Activated T-cell treated with anti-CD3 and anti-CD28 coated beads, Interleukin-2, amount 50 U/mL, for 72 hours (primary cell): ENCODE measurements at places on chromosomes 16 and 17. TPM values are rescaled to one million over a fixed set of nuclear protein-coding genes. Genes with fewer than 3 reads are reported as not detected.

DNA sequence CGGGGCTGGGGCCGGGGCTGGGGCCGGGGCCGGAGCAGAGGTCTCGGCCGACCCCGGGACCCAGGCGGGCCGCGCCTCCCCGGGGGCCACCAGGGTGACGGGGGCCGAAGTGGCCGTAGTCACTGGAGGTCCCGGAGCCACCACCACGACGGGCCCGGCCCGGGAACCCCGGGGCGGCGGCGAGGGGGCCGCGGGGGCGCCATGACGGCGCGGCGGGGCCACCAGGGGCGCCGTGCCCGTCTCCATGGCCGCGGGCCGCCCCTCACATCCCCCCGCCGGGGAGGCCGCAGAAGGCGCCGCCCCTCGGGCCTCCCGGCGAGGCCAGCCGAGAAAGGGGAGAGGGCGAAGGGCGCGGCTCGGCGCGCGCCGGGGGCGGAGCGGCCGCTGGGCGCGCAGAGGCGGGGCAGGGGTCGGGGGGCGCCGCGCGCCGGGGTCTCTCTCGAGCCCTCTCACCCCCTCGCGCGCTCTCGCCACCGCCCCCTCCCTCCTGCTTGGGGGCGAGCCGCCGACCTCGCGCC lies 297 bp downstream of the TBC1D10B start:
- peaks cover 6% of the 10 kb centered on the region for H3K36me3 ChIP-seq
- peak overlapping the region; percentile 91 for H3K4me3 ChIP-seq

Gene KRTAP17-1
- total RNA-seq: not detected

Gene SCN4A
- total RNA-seq: 0.93 TPM

GRCh38 chr16:51129105-51129504 lies 22.0 kb downstream of the SALL1 start:
- H3K4me1 ChIP-seq: no peaks in the 10 kb centered on the region
- H3K36me3 ChIP-seq: no peaks in the 10 kb centered on the region
- H3K27me3 ChIP-seq: peaks cover 10% of the 10 kb centered on the region
- no peak for DNase-seq

GRCh38 chr16:31427441-31428278 lies 500 bp downstream of the COX6A2 start:
- no peaks in the 10 kb centered on the region for H3K36me3 ChIP-seq
- peaks cover 32% of the 10 kb centered on the region for H3K4me1 ChIP-seq
- peak; percentile 77 for DNase-seq
- H3K27me3 ChIP-seq: peaks cover 29% of the 10 kb centered on the region
- H3K27ac ChIP-seq: peak overlapping the region; percentile 36
- H3K4me3 ChIP-seq: peak overlapping the region; percentile 61

GRCh38 chr17:1584167-1584566 lies 21.6 kb upstream of the PITPNA start:
- no peaks in the 10 kb centered on the region for H3K27me3 ChIP-seq
- H3K4me1 ChIP-seq: no peaks in the 10 kb centered on the region
- H3K36me3 ChIP-seq: no peaks in the 10 kb centered on the region
- no peak for DNase-seq

Gene TBC1D24
- 13.6 TPM for total RNA-seq

DNA sequence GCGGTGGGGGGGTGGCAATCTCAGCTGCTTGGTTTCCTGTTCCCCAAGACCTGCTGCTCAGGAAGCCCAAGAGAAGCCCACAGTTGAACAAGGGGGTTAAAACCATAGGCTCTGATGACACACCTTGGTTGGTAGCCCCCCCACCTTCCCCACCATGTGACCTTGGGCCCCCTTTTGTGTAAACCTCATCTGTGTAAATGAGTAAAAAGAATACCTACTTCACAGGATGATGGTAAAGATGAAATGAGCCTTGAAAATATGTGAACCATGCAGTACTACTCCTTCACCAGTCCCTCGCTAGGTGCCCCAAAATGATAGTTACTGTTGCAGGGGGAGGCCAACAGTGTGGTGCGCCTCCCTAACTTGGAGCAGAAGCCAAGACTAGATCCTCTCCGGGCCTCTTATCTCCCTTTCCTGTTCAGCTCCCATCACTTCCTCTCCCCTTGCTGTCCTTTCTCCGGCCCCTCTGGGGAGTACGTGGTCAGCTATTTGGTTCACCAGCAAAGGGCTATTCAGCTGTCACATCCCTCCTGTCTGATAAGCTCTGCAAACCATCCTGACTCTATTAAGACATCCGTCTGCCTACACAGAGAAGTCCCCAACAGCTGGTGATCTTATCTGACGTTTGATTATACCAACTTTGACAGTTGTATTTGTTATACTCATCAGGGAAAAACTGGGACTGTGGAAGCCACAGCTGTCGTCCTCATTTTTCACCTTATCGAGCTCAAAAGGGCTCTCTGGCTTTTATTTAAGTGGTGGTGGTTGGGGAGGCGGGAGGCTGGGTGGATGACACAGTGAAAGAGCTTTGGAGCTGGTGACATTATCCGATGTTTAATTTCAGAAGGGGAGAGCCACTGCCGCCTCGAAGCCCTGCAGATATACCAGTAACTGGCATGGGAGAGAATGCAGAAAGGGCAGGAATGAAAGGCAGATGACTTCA lies 19.9 kb downstream of the DCAKD start:
- H3K36me3 ChIP-seq: peaks cover 5% of the 10 kb centered on the region
- no peak overlapping the region for H3K27ac ChIP-seq
- no peak overlapping the region for H3K4me3 ChIP-seq
- H3K4me1 ChIP-seq: peaks cover 8% of the 10 kb centered on the region

DNA sequence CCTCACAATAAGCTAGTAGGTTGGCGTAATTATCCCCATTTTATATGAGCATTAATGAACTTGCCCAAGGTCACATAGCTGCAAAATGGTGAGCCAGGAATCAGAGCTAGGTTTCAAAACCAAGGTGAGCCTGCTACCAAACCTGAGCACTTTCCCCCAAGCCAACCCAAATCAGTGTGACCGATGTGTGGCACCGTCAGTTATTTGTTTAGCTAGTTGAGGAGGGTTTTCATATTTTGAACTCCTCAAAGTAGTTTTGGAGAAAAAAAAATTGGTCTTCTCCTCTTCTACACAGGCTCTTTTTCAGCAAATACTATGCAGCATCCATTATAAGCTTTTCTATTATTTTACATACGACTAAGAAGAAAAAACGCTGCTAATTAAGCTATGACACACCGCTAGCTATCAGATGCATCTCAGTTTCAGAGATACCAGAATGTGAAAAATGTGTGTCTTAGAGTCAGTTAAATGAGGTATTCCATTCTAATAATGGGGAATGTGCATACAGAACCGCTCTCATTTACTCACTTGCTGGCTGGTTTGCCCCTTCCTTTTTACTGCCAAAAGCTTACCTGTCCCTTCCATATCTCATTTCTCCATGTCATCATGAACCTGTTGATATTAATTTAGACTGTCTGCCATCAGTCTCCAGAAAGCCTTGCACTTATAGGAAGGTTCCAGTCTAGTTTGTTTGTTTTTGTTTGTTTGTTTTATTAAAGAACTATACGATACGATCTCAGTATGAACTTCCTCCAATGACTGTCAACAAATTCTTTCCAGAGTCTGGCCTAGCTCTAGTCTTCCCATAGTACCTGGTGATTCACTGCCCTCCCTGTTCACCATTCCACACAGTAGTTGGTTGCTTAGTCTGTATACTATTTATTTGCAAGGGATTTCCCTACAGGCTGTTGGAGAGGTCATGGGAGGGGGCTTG lies 2.2 kb upstream of the TBX4 start:
- H3K4me3 ChIP-seq: no peak overlapping the region
- no peak overlapping the region for H3K27ac ChIP-seq
- H3K36me3 ChIP-seq: no peaks in the 10 kb centered on the region
- H3K4me1 ChIP-seq: peaks cover 21% of the 10 kb centered on the region
- DNase-seq: no peak

DNA sequence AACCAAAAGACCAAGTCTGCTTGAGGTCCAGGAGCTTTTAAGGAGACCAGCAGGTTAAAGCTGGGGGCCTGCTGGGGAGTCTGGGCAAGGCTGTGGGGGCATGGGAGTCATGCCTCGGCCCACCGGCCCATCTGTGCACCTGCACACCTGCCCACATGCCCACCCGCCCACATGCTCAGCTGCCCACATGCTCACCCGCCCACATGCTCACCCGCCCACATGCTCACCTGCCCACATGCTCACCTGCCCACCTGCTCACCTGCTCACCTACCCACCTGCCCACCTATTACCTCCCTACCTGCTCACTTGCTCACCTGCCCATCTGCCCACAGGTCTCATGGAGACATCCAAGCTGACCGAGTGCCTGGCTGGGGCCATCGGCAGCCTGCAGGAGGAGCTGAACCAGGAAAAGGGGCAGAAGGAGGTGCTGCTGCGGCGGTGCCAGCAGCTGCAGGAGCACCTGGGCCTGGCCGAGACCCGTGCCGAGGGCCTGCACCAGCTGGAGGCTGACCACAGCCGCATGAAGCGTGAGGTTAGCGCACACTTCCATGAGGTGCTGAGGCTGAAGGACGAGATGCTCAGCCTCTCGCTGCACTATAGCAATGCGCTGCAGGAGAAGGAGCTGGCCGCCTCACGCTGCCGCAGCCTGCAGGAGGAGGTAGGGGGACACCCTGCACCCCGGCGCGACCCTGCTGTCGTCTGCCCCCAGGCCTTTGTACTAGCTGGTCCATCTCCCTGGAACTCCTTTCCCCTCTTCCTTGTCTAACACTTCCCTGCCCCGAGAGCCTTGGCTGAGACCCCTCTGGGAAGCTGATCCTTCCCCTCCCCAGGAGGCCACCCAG lies 14.0 kb downstream of the CARD14 start:
- no peak overlapping the region for H3K27ac ChIP-seq
- peaks cover 8% of the 10 kb centered on the region for H3K4me1 ChIP-seq
- no peak for DNase-seq
- no peaks in the 10 kb centered on the region for H3K27me3 ChIP-seq
- no peak overlapping the region for H3K4me3 ChIP-seq

- no peaks in the 10 kb centered on the region for H3K36me3 ChIP-seq
- DNase-seq: no peak
- peak overlapping the region; percentile 34 for H3K27ac ChIP-seq
- peaks cover 28% of the 10 kb centered on the region for H3K4me1 ChIP-seq
- H3K27me3 ChIP-seq: no peaks in the 10 kb centered on the region
- no peak overlapping the region for H3K4me3 ChIP-seq
These were observed 117.6 kb upstream of the CACNG3 start for GRCh38 chr16:24138575-24138974.

GRCh38 chr17:61247439-61247838 lies 152.2 kb upstream of the TBX2 start:
- no peak overlapping the region for H3K4me3 ChIP-seq
- H3K36me3 ChIP-seq: no peaks in the 10 kb centered on the region
- H3K27ac ChIP-seq: no peak overlapping the region
- no peaks in the 10 kb centered on the region for H3K27me3 ChIP-seq
- peaks cover 18% of the 10 kb centered on the region for H3K4me1 ChIP-seq

Gene CX3CL1
- not detected for total RNA-seq

DNA sequence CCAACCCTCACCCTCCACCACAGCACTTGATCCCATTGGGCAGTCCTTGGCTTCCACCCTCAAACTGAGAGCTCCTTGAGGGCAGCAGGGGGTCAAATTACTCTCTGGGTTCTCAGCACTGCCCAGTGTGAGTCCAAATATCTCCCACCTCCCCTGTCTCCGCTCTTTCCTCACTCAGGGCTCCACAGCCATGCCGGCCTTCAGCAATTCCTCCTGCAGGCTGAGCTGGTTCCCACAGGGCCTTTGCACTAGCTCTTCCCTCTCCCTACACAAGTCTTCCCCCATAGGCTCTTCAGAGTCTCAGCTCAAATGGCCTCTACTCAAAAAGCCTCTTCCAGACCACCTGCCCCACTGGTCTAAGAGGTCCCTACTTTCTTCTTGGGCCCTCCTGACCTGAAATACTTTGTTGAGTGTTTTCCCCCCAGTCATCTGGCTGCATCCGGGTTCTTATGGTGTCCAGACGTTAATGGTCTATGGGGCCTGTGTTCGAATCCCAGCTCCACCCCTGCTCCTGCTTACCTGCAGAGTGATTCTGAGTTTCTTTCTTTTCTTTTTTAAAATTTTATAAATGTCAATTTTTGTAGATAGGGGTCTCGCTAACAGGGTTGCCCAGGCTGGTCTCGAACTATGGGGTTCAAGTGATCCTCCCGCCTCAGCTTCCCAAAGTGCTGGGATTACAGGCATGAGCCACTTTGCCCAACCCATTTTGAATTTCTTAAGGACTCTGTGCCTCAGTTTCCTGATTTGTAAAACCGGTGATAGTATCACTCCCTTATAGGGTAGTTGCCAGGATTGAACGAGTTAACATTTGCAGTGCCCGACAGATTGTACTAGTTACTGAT lies 973 bp upstream of the IL4R start:
- H3K27ac ChIP-seq: peak overlapping the region; percentile 93
- H3K4me3 ChIP-seq: peak overlapping the region; percentile 97
- peaks cover 26% of the 10 kb centered on the region for H3K36me3 ChIP-seq
- no peak for DNase-seq
- H3K4me1 ChIP-seq: peaks cover 49% of the 10 kb centered on the region

GRCh38 chr17:17382971-17383370 lies 79.8 kb downstream of the NT5M start:
- no peak for DNase-seq
- H3K4me3 ChIP-seq: no peak overlapping the region
- no peaks in the 10 kb centered on the region for H3K36me3 ChIP-seq
- H3K4me1 ChIP-seq: peaks cover 6% of the 10 kb centered on the region
- H3K27ac ChIP-seq: no peak overlapping the region

DNA sequence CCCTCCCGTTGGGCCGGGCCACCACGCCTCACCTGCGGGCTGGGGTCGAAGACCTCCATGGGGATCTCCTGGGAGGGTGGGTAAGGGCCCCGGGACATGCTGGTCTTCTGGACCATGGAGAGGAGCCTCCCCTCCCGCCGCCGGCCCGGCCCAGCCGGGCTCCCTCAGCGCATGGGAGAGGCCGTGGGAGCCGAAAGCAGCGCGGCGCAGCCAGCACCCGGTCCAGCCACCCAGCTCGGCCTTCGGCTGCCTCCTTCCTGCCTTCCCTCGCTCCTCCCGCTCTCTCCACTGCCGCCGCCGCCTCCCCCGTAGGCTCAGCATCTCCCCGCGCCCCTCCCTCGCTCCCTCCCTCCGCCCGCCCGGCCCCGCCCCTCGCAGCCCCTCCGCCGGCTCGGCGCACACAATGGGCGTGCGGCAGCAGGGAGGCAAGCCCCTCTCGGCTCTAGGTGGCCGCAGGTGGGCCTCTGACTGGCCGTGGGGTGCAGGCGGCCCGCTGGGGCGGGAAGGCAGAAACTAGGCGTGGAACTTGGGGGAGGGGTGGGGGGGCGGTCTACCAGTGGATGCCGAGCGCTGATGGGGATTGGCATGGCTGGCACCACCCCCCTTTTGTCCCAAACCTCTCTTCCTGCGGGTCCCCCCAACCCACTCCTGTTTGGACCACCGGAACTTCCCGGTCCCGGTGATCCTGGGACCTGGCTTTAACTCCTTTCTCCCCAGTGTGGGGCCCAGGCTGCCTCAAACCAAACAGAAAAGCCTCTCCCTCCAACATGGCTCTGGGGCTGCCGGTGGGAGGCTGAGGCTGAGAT lies at the start of gene CACNB1:
CACNB1 (minus strand) TSS at position 290 of the 806 bp plus-strand sequence; CDS start at position 116, 174 bp downstream.
- H3K27ac ChIP-seq: peak within 1 kb of the TSS; percentile 61
- no peaks in the 10 kb centered on the region for H3K27me3 ChIP-seq
- peaks cover 55% of the 10 kb centered on the region for H3K4me1 ChIP-seq
- DNase-seq: peak; percentile 75
- peak within 1 kb of the TSS; percentile 100 for H3K4me3 ChIP-seq

Gene HOXB9
- total RNA-seq: 15.0 TPM

Gene PRAC2
- total RNA-seq: not detected

Gene CD300LB
- not detected for total RNA-seq

GRCh38 chr16:84629580-84629979 lies 11.7 kb upstream of the COTL1 start:
- no peak for DNase-seq
- H3K36me3 ChIP-seq: no peaks in the 10 kb centered on the region
- H3K4me1 ChIP-seq: peaks cover 22% of the 10 kb centered on the region
- no peak overlapping the region for H3K4me3 ChIP-seq
- no peak overlapping the region for H3K27ac ChIP-seq

- no peaks in the 10 kb centered on the region for H3K36me3 ChIP-seq
- H3K27me3 ChIP-seq: peaks cover 15% of the 10 kb centered on the region
- no peak overlapping the region for H3K4me3 ChIP-seq
These were observed 6.8 kb downstream of the ZG16B start for GRCh38 chr16:2836646-2837508.
